ENCODE measurements at places on chromosomes 3 and 15.
A peak's percentile ranks its signal among the peaks of the same experiment; 100 is the strongest.

- DNase-seq = no peak
These were observed 411.3 kb downstream of the FOXP1 start for GRCh38 chr3:71172189-71172588.

DNA sequence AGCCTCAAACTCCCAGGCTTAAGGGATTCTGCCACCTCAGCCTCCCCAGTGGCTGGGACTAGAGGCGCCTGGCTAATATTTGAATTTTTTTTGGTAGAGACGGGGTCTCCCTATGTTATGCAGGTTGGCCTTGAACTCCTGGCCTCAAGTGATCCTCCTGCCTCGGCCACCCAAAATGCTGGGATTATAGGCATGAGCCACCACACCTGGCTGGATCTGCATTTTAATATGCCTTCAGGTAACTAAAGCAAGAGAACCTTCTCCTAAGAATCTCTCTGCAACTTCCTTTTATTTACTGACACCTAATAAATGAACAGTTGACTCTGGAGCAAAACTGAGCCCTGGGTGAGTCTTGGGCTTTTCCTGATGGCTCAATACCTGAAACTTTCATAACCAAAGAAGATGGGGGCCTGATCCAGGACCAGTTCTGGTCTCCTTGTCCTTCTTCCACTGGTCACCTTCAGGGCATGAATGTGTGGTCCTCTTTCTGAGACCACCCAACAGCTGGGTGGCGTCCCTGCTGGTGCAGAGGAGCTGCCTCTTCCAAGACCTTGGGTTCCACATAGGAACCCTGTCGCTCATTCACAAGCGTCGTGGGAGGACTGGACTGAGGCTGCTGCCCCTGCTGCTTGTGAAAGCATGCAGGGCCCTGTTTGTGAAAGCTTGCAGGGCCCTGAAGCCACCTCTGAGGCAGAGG is 28.2 kb downstream of the CCR9 start:
- no peak for DNase-seq

DNA sequence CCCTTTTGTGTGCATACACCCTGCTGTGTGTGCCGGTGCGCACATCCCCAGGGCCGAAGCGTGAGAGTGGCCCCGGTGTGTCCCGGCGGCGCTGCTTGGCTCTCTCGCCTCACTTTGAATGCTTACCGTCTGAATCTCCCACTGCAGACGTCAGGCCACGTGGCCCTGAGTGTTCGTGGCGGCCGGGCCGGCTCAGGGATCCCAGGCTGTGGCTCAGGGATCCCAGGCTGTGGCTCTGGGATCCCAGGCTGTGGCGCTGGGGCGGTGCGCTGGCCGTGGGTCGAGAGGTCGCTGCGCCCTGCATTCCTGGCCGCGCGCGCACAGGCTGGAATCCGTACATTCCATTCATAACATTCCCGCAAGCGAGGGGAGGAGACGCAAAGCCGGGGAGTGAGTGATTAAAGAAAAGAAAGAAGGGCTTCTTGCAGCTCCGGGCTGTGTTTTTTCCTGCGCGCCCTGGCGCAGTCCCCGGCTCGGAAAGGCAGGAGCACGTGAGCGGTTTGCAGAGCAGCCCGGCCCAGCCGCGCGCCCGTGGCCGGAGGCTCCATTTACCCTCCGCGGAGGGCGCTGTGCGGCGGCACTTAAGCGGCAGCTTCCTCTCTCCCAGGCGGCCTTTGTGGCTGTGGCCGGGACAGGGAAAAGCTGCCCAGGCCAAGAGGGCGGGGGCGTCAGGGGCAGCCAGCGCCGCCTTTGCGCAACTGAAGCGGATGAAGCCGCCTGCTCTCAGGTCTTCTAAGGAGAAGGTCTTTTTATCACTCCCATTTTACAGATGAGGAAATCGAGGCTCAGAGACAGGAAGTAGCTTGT is 87.0 kb upstream of the ALDH1L1 start:
- no peak for DNase-seq

DNA sequence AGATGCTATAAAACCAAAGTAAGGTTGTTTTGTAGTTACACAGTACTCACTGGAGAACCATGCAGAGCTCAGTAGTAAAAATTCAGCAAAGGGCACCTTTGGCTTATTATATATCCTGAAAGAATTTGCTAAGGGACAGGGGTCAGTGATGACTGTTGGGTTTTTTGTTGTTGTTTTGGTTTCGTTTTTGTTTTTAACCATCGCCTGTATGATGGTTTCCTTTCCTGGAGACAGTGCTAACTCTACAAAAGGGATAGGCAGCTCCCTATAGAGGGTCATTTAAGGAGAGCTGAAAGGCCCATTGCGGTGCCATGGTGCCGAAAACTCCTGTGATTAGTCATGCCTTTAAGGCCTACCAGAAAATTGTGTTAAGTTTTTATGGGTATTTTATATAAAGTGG is 118.2 kb upstream of the GOLIM4 start:
- DNase-seq = no peak

DNA sequence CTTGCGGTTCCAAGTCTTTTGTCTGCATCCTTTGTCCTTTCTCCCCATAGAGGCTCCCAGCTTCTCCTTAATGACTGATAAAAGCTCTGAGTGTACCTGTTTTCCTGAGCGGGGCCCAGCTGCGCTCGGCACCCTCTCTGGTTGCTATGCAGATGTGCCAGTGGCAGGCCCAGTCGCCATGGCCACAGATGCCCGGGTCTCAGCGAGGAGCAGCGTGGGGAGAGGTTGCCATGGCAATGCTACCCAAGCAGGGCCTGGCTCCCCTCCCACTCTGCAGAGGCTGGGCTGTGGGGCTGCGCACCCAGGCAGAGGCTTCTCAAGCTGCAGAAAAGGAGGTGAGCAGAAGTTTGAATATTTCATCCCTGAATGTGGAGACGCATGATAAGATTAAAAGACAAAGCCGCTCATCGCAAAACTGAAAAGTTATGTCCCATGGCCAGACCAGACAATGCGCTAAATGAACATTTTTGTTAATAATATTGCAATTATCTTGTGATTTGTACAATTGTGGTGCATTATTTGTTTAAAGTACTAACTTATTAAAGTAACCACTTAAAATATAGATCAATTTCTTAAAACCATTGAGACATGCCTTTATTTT is 66.1 kb downstream of the TPRA1 start:
- no peak for DNase-seq

- peak; percentile 84 for DNase-seq
These were observed at the start of gene MKRN2 for GRCh38 chr3:12556690-12557472. MKRN2 (plus strand) TSS chr3:12557087; CDS start chr3:12557151, 64 bp downstream.

- DNase-seq = no peak
These were observed 911.6 kb upstream of the ARPP21 start for GRCh38 chr3:34727700-34728099.

DNA sequence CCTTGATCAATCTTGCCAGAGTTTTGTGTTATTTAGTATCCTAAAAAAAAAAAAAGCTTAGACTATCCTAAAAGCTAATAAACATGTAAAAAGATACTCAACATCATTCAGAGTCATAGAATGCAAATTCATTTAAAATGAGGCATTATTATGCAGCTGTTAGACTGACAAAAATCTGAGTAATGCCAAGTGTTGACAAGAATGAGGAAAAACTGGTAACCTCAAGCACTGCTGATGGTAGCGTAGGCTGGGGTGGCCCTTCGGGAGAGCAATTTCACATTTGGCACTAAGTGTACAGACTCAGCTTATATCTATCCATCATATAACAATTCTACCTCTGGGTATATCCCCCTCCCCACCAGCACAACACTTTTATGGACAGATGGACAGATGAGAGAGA is 280.4 kb downstream of the RAP2B start:
- DNase-seq = no peak

DNA sequence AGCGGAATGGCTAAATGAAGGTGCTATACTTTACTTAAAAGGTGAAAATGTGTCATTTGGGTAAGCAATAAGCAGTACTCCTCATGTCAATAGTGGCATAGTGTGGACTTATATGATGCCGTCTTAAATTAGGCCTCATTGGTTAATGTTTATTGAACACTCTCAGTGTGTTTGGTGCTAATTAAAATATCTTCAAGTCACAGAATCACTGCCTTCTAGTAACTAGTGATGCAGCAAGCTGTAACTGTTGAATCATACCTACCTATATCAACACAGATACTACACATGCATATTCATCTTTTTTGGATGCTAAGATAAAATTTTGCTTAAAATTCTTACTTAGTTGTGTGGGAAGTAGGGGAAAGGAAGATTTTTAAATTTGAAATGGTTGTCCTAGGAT is 30.7 kb downstream of the ARHGAP31 start:
- no peak for DNase-seq

DNA sequence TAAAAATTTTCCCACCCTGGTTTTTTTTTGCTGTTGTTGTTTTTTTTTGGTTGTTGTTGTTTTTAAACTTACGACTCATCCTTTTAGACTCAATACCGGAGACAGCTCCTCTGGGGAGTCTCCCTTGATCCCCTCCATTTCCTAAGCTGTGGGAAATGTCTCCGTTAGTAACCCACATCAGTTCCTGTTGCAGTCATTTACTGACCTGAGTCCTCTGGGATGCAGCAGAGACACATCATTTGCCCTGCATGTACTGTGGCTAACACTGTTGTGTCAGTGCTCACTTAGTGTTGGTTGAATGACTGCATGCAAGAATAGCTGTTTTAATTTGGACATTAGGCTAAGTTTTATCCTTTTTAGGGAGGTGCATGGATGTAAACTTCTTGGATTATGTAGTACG is 83.8 kb downstream of the MBNL1 start:
- DNase-seq = no peak

DNA sequence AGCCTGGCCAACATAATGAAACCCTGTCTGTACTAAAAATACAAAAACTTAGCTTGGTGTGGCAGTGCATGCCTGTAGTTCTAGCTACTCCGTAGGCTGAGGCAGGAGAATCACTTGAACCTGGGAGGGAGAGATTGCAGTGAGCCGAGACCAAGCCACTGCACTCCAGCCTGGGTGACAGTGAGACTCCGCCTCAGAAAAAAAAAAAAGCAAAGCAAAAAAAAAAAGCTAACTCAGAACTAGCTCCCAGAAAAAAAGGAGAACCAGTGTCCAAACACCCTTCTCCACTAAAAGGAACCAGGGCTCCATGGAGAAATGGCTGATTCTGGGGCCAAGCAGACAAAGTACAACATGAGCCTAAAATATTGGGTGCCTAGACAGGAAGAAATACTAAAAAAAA is 16.7 kb upstream of the CRTC3 start:
- DNase-seq = no peak

- DNase-seq = no peak
These were observed 5.0 kb downstream of the SLC25A38 start for GRCh38 chr3:39388153-39388552.

DNA sequence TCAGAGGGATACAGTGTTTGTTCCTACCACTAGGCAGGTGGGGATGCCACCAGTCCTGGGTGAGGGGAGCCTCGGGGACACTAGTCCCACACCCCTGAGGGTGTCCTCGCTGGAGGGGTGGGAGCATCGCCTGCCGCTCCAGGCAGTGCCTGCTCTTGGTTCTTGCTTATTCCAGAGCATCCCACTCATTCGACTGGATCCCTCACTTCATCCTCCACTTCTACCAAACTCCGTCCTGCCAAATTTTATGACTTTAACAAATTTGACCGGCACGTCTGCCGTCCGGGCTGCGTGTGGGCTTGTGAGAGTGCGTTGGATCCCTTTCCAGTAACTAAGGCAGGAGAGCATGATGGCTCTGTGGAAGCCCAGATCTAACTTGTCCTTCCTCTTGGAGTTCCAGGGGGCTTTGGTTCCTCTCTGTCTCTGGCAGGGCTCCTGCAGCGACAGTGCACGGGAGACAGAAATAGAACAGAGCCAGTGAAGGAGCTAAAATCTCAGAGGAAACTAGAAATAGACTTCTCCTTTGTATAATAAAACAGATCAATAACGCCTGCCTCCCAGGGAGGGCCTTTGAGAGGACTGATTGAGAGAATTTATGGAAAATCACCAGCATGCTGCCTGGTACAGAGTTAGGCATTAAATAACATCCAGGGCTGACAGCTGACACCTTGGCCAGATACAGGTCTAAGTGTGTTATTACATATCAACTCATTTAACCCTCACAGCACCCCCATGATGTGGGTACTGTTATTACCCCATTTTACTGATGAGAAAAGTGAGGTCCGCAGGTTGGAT is 34.5 kb downstream of the MGLL start:
- DNase-seq = no peak

- no peak for DNase-seq
These were observed 31.9 kb downstream of the ACAN start for GRCh38 chr15:88835119-88835518.

- DNase-seq = peak; percentile 34
These were observed 82.0 kb downstream of the MRPL46 start for GRCh38 chr15:88385078-88385700.

GRCh38 chr15:44633603-44634002 is 29.9 kb downstream of the SPG11 start:
- peak; percentile 7 for DNase-seq

DNA sequence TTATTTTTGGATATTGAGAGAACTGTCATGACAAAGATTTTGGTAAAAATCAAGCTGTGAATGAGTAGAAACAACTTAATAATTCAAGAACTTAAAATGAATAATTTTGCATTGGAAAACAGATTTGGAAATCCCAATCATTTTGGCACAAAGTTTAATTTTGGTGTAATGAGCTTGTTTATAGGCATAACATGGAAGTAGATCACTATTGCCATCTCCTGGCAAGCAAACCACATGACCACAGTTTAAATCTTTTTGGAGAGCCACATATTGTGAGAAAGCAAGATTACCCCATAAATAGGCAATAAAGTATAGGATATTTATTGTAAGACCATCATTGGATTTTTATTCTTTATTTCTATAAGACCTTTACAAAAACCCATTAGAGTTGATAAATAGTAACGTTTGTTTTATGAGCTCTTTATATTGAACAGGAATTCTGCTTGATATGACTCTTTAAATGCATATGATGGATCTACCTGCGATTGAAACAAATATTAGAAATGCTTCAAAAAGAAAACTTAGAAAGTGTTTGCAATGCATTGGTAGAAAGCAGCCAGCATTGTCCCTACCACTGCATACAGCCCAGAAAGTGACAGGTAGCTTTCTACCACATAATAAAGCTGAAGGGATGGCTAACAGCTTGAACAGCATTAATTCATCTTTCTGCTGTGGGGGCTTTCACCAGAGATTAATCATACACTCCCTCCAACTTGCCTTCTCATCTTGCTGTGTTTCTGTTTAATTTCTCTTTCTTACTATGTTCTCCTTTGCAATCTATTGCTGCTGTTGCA is 766.8 kb downstream of the TBL1XR1 start:
- DNase-seq = no peak

DNA sequence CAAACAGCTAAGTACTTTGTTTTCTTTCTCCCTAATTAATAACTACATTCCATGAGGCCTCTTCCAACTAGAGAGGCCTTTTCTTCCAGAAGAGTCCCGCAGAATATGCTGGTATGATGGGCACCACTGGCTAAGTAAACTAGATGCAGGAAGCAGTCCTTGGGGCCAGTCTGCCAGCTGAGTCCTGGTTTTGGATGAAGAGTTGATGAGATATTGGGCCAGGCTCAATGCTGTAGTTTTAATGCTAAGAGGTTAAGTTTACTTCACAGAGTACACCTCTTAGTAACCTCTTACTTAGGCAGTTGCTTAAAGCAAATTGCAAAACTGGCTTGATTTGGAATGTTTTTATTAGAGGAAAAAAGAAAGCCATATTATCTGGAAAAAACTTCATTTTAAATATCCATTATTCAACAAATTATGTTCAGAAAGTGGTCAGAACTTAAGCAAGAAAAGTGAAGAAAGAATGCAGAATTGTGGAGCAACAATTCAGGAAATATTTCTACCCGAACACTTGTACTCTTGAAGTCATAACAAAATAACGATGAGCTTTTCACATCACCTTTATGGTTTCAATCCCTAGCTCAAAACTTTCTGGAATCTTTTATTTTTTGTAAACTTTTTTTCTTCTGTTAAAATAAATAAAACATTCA is 178.4 kb upstream of the CDIN1 start:
- no peak for DNase-seq

Measured in T-helper 2 cell treated with Interferon-gamma antibody and Interleukin-4, amounts not matched to agents 5 μg/mL and 100 μg/mL, for 36 hours (primary cell).